NCI-H1417 treated with DMSO at 0.1 percent for 48 hours (cell line): ENCODE measurements at places on chromosomes 2 and 18.

- DNase-seq, result no peak
Observed at GRCh38 chr2:85506768-85507181, 32.2 kb upstream of the MAT2A start.

- DNase-seq, result no peak
Observed at GRCh38 chr2:206863196-206863595, 76.1 kb upstream of the CPO start.

DNA sequence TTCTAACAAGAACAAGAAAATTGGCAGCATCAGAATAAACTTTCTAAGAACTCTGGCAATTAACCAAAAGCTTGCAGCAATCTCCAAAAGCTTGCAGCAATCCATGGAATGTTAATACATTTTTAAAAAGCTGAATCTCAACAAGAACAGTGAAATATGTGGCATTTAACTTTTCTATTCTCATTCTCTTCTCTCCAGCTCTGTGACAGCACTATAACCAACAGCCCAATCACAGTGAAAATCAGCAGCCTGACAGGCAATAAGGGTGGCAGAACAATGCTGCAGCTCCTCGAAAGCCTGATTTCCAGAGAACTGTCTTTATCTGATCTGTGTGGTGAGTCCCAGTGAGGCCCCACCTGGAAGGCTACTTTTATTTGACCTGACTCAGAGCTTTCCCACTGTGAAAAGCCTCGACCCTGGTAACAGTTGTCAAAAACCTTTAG, 60.0 kb downstream of the TMEM131 start:
- no peak for DNase-seq

DNA sequence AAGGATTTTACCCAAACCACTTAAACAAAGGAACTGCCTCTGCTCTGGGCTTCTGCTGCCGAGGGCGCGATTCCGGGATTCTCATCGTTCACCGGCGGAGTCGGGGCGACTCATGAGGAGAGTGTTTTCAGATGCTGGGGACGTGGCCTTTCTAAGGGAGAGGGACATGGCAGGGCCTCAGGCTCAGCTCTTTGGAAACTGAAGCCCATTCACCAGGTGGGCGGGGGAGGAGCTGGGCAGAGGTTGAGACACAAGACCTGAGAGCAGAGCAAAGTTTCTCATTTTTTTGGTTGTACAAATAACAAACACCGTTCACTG, 29.8 kb downstream of the NFATC1 start:
- DNase-seq, result no peak

- no peak for DNase-seq
Observed at GRCh38 chr2:73257425-73258125, 23.5 kb downstream of the CCT7 start.

GRCh38 chr2:175161-175786, 88.6 kb downstream of the SH3YL1 start:
- no peak for DNase-seq

GRCh38 chr2:9030190-9030589, 26.7 kb upstream of the MBOAT2 start:
- no peak for DNase-seq

- DNase-seq, result no peak
Observed at GRCh38 chr2:98381494-98381893, 35.2 kb downstream of the CNGA3 start.

DNA sequence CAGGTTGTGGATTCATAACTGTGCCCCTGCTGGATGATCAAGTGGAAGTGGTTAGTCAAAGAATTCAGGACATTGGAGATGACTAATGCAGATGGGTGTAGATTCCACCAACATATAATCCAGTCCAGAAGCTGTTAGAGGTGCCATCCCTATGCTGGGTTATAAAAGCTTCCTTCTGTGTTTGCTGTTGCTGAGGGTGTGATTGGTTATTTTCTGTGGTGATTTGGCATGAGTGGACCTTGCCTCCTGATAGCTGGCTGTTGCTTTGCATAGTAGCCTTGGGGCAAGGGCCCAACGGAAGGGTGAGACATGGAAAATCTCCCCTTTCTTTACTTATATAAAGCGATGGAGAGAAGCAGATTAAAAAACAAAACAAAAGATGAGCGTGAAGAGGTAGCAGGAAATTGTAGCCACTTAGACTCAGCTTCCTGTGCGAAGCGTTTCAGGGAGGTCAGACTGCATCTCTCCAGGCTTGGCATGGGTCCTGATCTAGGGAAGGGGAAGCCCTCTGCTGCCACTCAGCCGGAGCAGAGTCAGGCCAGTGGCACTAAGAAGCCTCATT, 190.4 kb downstream of the FMNL2 start:
- DNase-seq, result no peak

DNA sequence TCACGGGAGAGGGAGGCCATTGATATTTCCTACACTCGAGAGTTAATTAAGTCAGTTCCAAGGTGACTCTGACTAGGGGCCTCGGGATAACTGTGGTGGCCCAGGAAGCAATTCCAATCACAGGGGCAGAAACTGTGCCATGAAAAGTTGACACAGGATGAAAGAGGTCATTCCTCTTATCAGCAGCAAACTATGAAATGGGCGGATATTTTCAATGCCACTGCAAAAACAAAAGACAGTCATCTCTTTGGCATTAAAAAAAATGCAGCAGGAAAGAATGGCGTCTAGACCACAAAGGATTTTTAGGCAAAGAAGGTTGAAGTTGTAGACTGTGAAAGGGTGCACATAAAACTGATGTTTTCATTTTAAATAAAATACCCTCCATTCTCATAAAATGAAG, 50.0 kb downstream of the TGIF1 start:
- no peak for DNase-seq

GRCh38 chr2:68365087-68365486, at the start of gene PLEK:
TSS of gene PLEK (plus strand) at chr2:68365282. CDS start at chr2:68365352, 70 bp downstream.
- no peak for DNase-seq

DNA sequence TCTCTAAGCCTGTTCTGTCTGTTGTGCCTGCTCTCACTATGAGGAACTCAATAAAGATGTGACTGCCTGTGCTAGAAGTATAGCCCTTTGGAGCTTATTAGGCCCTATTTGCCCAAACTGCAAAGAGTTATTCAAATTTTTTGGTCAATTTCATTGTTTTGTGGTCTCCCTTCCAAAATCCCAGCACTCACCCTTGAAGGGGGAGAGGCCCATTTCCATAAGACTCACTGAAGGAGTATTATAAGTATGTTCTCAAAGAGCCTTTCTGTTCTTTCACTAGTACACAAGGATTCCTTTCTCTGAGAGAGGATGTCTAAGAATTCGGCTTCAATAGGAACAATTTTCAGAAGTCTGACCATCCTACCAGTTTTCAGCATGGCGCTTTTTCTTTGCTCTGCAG, 641.9 kb upstream of the REG3G start:
- DNase-seq, result no peak

GRCh38 chr2:175035806-175036205, 30.6 kb upstream of the CHN1 start:
- no peak for DNase-seq

DNA sequence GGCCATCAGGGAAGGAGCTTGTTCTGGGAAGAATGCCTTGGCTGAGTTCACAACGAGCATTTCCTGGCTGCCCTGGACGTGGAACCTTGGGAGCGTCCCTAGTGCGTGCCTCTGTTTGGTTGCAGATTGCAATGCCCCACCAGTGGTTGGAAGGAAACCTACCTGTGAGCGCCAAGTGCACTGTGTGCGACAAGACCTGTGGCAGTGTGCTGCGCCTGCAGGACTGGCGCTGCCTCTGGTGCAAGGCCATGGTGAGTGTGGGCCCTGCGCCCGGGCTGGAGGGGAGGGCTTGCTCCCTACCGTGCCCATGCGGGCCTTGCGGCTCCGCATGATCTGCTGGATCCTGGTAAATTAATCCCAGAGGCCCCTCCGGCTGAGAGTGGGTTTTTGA, 81.9 kb downstream of the DGKD start:
- DNase-seq, result no peak
